Adipocyte (in vitro differentiated cells): ENCODE measurements at places on chromosomes 4 and X.

DNA sequence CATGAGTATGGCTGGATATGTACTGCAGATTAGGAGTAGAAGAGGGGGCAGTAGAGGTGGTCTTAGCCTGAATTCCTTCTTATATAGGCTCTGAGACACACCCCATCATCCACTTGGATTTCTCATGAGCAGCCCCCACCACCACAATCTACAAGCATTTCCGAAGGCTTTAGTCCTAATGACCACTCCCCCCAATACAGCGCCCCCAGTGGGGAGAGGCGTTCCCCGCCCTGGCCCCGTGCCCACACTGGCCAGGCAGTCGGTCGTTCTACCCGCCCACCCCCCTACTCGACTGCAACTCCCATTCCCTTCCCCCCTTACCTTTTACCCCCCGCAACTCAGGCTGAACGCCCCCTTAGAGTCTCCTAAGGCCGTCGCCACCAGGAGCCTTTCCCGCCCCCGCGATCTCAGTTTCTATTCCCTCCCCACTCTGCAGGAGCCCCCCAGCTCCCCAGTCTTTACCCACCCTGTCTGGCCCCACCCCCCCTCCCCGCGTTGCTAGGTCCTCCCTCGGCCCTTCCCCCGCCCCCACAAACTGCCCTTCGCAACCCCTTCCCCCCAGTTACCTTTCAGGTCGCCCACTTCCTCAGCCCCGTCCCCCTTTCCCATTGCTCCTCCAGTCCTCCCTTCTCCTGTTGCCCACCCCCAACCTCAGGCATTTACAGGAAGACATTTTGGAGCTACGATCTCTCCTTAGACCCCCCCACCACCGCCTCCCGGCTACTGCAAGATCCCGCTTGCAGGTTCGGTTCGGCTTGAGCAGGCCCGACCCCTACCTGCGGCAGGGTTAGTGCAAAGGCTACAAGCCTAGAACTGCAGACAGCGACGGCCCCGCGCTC lies 468 bp downstream of the ZMYM3 start:
- DNase-seq: peak; percentile 65

DNA sequence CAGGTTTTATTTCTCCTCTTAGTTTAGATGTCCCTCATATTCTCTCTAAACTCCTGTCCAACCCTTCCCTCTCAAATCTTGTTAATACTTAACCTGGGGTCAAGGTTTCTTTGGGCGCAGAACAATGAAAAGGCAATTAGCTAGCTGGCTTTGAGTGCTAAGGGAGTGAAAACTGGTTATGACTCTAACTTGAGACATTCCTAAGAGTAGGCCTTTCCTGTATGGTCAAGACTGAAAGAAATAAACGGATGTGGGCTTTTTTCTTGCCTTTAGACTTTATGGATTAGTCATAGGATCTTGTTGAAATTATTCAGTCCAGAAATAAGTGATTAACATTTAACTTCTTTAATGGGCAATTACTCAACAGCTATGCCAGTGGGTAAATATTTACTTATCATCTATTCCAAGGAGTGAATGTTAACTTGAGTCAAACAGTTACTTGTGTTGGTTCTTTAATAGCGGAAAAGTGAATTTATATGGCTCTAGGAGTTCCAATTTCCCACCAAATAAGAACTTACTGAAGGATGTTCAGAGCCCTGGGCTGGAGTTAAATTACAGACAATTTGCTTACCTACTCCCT lies 141.7 kb upstream of the SCML1 start:
- no peak for DNase-seq

GRCh38 chr4:148124512-148124911 lies 317.7 kb downstream of the NR3C2 start:
- no peak for DNase-seq

DNA sequence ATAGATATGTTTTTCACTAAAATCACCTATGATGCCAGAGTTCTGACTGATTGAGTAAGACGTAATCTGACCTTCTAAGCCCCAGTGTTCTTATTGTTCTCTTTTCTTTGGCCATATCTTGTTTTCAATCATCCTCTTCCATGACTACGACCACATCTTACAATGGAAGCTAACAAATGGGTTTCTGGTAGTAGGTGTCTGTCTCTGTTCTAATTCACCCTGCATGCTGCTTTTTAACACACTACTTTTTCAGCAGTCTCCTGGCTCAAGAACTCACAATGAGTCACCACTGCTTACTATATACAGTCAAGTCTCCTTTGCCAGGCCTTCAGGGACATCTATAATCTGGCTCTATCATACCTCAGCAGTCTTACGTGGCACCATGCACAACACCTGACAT lies 146.1 kb downstream of the NEXMIF start:
- no peak for DNase-seq

GRCh38 chr4:70577220-70577927 lies 14.7 kb upstream of the AMBN start:
- no peak for DNase-seq

DNA sequence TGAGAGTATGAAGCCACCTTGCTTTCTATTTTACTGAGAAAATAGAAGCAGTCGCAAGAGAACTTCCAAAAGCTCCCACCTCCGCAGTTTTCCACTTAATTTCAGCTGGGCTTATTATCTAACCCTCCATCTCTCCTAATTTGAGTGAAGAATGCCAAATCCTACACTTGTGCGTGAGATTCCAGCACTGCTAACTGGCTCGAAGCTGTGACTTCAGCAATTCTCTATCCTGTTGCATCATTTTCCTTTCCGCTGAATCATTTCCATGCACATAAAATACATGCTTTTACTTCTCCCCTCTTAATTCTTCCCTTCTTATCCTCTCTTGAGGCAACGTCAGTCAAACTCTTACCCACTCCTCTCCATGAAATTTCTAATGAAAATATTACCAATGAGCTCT lies 189.5 kb downstream of the GASK1B start:
- no peak for DNase-seq

DNA sequence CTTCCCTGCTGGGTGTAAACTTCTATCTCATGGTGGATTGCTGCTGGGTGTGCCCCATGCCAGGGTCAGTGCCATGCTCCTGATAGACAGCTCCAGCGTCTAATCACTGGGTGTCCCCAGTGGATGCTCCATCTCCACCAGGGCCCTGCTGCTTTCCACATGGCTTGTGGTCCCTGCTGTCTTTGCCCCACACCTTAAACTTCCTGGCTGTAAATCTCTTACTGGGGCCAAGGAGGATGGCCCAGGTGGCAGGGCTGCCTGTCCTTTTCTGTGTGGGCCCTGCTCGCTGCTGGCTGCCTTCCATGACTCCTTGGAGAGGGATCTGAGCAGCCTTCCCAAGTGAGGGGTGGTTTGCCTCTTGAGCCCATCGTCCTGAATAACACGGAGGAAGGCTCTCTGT lies 51.8 kb downstream of the RGS12 start:
- no peak for DNase-seq

DNA sequence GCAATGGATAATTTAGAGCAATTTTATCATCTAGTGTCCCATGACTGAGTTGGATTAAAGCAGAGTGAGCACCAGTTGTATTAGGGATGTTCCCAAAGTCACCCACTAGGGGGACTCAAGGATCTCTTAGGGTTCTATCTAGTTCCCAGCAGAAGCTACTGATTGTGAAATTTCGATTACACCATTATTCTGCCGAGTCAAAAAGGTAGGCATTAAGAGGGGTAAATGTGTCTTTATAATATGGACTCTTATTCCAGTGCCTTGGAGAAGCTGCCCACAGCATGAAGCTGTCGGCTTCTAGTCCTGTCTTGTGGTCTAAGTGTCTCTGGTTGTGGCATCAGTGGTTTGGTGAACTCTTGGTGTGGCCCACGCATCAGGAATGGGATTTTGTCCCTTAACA lies 53.3 kb downstream of the RGS12 start:
- peak; percentile 97 for DNase-seq

- DNase-seq: no peak
These were observed 121.0 kb downstream of the PPA2 start for GRCh38 chr4:105352826-105353225.

DNA sequence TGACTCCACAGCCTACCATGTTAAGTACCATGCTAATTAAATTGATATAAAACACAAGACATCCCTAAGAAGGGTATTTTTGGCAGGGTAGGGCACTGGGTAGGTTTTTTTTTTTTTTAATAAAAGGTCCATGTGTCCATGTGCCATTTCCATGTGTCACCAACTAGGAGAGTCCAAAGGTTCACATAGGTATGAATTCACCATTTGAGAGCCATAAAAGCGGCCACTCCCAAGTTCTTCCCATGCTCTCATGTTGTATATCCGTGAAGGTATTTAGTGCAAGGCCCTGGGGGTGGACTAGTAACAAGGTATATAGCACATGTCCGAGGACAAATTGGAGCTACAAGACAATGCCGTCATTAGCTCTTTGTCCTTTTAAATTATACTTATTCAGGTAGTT lies 107.3 kb downstream of the PDE5A start:
- no peak for DNase-seq

DNA sequence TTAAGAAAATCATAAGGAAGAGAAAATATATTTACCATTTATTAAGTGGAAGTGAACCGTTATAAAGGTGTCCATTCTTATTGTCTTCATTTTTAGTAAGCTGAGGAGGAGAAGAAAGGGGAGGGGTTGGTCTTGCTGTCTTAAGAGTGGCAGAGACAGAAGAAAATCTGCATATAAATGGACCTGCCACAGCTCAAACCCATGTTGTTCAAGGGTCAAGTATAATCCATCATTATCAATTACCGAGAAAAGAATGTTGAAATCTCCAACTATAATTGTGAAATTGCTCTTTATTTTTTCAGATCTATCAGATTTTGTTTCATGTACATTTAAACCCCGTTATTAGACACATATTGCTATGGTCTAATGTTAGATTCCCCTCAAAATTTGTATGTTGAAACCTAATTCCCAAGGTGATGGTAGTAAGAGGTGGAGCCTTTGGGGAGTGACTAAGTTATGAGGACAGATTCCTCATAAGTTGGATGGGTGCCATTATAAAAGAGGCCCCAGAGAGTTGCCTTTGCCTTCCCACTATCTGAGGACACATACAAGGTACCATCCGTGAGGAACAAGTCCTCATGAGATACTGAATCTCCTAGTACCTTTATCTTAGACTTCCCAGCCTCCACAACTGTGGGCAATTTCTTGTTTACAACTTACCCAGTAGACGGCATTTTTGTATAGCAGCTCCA lies 58.5 kb upstream of the SMAD1 start:
- no peak for DNase-seq
